B cell (primary cell): ENCODE measurements at places on chromosomes 7 and 10. TPM values are rescaled to one million over a fixed set of nuclear protein-coding genes. Genes with fewer than 3 reads are reported as not detected.

The NODAL gene
- not detected in 2 replicates for total RNA-seq

The AZGP1 gene
- not detected in 2 replicates for total RNA-seq

DNA sequence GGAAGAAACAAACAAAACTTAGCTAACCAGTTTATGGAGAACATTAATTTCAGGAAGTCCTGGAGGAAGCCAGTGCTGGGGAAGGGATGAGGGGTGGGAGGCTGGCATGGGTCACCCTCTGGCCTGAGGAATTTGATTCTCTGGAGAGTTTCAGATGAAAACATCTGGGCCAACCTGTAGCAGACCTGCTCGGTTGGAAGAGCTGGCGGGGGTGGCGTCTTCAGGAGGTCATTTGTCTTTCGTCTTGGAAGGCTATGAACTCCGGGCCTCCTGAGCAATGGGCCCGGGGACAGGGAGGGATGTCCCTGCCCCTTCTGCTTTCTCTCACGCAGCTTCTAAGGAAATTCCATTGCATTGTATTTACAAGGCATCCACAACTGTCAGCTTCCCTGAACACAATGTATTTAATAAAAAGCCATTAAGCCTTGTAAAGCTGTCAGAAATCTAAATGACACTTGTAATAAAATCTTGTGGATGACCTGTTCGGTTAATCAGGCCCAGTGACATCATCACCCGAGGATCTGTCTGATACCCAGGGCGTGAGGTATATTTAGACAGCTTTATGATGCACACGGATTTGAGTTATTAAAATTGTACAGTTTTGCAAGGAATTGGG, 250.5 kb downstream of the RAB11FIP2 start:
- no peak for DNase-seq

DNA sequence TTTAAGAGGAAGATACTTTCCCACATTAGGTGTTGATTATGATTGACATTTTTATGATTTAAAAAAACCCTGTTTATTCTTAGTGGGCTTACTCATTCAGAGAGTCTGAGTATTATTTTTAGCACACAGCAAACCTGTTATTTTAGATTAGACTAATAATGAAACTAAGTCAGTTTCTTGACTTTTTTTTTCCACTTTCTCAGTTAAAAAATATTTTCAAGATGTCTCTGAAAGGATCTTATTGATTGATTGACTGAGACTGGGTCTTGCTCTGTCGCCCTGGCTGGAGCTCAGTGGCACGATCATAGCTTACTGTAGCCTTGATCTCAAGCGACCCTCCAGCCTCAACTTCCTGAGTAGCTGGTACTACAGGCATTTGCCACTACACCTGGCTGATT, 20.4 kb upstream of the INPP5F start:
- peak; percentile 62 for DNase-seq

DNA sequence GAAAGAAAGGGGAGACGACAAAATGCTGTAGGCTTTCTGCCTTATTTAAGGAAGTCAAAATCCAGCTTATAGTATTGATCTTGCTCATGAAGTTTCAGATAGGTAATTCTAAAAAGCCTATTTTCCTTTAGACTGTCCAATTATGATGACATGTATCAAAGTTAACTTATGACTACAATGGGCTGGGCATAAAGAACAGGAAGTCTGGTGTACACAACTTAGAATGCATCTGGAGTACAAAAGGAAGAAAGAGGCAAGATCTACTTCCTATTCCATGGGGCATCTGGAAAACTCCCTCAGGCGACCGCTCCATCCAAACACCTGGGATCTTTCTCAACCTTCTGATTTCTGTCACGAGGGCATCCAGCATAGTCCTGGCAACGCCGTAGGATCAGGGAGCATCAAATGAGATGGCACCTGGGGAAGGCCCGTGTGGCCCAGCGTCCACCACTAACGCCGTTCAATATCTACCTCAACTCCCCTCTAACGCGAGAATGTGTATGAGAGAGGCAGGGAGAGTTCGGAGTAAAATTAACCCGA, 512 bp downstream of the FAM24B start:
- DNase-seq = no peak

GRCh38 chr10:113442336-113442735, 110.5 kb upstream of the HABP2 start:
- no peak for DNase-seq

The BZW2 gene
- 17.0 and 18.4 TPM in 2 replicates for total RNA-seq

DNA sequence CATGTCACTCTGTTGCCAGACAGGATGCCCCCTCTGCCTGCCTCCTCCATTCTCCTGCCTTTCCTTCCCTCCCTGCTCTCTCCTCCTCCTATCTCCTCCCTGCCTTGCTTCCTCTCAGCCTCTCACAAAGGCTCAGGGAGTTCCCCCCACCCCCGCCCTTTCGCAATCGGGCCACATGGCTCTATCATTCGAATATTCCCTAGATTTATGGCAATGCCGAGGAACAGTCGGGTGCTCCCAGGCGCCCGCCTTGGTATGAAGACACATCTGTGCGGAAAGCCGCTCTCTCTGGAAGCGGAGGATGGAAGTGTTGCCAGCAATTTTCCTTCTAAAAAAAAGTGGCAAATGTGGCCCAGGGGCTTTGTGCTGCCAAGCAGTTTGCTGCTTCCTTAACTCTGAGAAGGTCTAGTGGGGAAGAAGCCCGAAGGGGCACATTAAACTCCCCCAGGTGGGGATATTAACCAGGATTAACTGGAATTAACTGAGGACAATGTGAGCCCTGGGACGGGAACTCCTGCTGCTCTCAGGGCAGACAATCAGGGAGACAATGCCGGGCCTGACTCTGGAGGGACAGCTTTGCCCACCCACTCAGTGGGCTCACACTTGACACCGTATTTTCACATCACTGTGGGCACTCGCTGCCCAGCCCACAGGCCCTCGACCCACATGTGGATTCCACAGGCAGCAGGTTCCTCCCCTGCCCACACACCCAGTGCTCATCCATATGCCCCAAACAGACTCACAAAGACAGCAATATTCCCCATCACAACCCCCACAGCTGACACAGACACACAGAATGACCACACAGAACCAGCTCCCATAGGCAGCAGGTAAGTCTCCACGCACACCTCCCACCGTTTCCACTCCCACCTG, 88.4 kb upstream of the SMNDC1 start:
- no peak for DNase-seq

- DNase-seq = no peak
These were observed 57.6 kb downstream of the GTF2IRD1 start for GRCh38 chr7:74511345-74511744.

GRCh38 chr7:76073335-76073990, 25.6 kb downstream of the MDH2 start:
- DNase-seq = no peak

DNA sequence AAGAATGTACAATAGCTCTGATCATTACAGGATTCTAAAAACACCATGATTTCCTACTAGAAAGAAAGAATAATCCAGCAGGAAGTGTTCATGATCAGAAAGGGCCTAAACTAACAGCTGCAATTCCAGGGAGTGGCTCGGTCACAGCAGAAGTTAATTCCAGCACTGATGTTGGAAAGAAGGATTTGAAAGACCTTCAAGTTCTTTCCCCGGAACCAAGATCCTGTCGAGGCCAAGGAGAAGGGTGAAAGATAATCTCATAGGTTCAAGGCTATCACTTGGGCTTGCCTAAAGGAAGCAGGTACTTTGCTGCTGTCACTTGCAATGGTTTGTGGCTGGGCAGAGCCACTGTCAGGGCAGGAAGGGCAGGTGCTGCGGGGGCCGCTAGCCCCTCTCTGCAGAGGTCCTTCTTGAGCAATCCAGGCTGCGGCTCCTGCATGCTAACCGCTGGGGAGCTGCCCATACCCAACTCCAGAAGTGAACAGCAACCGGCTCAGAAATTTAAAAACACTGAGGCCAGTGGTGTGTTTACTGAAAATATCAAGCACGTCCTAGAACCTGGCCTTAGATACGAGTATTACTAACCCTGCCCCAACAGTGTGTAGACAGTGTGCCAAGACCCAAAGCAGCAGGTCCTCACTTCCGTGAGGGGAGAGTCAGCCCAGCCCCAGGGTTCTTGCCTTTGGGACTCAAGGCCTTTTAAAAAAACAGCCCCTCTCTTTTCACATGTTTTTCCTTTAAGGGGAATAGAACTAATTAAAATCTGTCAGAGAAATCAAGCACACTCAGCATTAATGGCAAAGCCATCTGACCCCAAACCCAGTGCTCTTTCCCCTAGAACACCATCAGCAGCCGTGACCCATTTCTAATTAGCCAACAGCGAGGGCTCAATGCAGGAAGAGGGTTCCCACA, 76.8 kb downstream of the VIPR2 start:
- DNase-seq = no peak

- no peak for DNase-seq
These were observed 70.1 kb upstream of the CABCOCO1 start for GRCh38 chr10:61592581-61592980.

DNA sequence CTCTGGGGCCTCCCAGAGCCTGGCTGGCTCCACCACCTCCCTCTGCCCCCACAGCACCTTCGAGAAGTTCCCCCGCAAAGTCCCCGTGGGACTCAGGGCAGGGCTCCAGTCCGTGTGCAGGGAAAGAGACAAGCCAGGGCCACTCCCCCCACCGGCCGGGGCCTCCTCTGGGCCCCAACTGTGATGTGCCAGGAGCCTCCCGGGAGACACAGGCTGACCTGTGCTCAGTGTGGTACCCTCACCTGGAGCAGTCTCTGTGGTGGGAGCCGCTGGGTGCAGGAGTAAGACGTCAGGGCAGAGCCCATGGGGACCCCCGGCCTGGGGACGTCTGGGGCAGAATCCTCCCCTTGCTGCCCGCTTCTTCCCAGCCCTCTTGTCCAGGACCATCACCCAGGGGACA, 1.5 kb upstream of the ADGRA1 start:
- DNase-seq = no peak

GRCh38 chr10:122176232-122177213, 94.6 kb upstream of the BTBD16 start:
- DNase-seq = no peak

The ZNF12 gene
- total RNA-seq = 41.3 and 48.8 TPM in 2 replicates
